ENCODE measurements at places on chromosomes 2 and 18.

GRCh38 chr2:127124426-127124825, 17.5 kb upstream of the BIN1 start:
- DNase-seq = no peak

DNA sequence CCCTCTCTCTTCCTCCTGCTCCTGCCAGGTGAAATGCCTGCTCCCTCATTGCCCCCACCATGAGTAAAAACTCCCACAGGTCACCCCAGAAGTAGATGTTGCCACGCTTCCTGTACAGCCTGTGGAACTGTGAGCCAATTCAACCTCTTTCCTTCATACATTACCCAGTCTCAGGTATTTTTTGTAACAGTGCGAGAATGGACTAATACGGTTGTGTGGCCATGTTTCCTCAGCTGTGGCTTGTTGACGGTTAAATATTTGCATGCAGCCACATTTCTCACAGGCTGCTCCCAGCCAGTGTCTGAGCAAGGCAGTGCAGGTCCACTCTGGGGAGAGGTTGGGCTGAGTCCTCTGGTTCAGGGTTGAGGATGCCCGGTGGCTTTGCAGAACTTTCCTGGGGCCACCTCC, 27.8 kb upstream of the COPS8 start:
- no peak for DNase-seq

DNA sequence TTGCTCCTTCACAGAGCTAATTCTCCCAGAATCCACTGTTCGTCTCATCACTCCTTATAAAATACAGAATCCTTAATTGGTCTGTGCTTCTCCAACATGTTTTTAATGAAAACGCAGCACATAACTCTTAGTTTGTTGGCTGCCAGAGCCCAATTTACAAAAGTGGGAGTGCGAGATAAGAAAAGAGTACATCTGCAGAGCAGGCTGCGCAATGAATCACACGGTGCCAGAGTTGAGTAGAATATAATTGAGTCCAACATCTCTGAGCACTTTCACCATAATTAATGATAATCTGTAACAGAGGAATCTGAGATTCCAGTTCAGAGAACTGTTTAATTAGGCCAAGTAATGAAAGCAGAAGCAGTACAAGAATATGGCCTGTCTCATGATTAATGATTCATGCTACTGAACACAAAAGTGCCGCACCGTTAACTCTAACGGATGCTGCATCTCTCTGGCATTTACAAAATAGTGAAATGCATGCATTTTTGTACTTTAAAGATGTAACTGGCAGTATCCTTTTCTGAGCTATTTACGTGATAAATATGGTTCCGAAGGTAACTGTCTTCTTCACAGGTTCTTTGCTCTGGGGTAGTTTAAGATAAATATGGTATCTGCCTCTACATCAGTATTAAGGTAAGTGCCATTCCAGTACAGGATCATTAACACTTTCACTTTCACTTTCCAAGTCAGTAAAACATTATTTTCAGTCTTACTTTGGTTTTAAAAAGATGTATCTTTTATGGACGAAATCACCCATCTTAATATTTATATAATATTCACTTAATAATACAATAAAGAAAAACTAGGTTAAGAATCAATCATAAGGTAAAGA, 785.6 kb downstream of the NR4A2 start:
- DNase-seq = no peak

GRCh38 chr18:36786686-36787085, 42.1 kb downstream of the TPGS2 start:
- no peak for DNase-seq

- DNase-seq = no peak
Measured at GRCh38 chr18:25408293-25408692, 56.3 kb upstream of the ZNF521 start.

DNA sequence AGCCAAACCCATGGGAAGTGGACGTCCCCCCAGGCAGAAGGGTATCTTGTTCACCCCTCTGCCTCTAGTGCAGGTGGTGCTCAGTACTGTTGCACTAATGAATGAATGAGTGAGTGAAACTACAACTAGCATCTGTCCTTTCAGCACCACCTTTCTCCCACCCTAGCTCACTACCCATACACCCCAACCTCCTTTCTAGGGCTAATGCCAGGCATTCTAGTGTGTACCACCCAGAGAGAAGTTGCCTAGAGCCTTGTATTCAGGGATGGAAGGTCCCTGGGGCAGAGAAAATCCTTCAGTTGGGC, 22.5 kb downstream of the CCT7 start:
- no peak for DNase-seq

- DNase-seq = no peak
Measured at GRCh38 chr2:185436787-185437372, 301.7 kb upstream of the FSIP2 start.

GRCh38 chr2:1642066-1642861, 102.1 kb downstream of the PXDN start:
- no peak for DNase-seq

DNA sequence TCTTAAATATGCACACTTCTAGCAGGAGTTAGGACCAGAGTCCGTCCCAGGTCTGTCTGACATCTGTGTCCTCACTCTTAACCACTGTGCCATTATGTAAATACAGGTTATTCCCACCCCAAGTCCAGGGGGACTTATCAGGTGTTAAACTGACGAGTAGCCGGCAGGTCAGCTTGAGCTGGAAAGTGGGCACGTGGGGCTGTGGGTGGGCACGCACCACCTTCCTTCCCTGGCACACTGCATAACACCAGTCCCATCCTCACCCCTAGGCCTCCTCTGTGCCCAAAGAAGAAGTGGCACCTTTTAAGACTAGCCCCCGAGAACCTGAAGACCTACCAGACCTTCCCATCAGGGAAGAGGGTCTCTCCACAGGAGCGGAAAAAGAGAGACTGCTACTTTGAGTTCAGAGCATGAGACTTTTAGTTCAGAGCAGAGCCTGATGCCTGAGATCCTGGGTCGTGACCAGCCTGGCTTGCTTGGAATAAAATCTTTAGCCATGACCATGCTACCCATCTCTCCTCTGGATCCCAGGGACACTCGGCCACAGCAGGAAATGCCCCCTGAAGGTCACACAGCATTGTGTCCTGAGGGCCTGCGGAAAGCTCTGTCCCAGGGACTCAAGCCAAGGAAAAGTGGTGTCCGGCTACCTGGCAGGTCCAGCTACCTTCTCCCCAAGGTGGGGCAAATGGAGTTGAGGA, 62.0 kb downstream of the CIB4 start:
- no peak for DNase-seq

- peak; percentile 24 for DNase-seq
Measured at GRCh38 chr2:200455958-200456421, 53.9 kb downstream of the KCTD18 start.

DNA sequence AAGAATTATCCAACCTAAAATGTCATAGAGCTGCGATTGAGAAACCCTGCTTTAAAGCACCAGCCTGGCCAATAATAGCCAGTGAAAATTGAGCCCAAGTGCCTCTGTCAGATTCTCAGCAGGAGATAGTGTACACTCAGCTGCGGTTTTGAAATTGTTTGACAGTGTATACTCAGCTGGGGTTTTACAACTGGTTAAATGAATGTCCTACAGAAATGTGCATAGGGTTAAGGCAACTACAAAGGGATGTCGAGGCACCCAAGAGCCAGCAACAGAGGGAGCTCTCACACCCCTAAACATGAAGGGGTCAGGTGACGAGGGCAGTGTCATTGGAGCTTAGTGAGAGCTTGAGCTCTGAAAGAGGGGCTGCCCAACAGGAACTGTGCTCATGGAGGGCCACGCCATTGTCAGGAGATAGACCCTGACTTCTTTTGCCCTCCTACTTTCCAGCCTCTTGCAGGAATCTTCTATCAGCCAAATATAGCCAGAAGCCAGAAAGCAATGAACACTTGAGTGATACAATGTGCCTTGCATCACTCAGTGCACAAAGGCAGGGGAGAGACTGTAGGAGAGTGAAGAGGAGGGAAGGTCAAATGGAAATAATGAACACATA, 15.1 kb downstream of the ACTG2 start:
- peak; percentile 72 for DNase-seq

DNA sequence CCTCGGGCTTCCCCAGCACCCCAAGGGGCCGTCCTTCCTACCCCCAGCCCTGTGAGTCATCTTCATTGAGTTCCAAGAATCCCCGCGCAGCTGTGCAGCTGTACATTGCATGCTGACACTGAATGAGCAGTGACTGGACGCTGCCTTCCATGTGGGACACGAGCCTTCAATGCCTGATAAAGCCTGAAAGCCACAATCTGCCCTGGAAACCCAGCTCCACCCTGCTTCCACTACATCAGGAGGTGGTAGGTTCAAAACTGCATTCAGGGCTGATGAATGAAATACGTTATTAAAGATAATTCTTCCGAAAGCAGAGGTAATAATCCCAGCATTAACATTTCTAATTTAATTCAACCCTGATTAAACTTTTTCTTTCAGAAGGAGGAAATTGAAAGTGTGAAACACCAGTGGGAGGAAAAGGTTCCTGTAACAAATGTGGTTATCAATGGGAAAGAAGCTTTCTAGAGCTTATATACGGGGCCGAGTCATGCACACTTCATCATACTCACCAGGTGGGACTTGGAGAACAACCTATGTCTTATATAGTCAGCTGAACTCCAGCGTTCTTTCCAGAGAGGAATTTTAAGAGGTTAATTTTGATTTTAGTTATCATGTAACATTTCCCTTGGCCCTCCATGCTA, 360.1 kb downstream of the LPIN1 start:
- DNase-seq = no peak

DNA sequence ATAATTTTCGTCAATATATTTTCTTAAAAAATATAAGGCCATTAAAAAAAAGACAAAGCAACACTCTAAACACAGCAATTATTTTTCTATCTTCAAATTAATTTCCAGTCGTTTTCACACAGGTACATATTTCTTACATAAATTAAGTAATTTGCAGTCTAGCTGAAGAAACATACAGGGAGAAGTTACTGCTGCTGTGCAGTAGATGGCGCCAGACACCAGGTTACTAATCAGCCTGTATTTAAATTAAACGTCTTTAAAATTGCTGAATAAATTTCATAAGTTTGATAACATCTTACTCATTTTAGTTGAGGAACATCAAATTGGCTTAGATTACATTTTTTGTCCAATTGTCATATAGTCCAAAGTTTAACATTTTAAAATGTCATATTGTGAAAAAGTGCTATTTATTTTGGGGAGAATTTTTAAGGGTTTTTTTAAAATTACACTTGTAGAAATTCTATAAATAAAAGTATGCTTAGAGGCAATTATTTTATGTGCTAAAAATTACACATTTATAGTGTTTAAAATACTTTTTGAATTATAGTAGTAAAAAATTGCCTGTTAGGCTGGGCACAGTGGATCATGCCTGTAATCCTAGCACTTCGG, 88.4 kb downstream of the PMAIP1 start:
- peak; percentile 64 for DNase-seq

GRCh38 chr18:71951001-71951400, 593.1 kb downstream of the CBLN2 start:
- no peak for DNase-seq

DNA sequence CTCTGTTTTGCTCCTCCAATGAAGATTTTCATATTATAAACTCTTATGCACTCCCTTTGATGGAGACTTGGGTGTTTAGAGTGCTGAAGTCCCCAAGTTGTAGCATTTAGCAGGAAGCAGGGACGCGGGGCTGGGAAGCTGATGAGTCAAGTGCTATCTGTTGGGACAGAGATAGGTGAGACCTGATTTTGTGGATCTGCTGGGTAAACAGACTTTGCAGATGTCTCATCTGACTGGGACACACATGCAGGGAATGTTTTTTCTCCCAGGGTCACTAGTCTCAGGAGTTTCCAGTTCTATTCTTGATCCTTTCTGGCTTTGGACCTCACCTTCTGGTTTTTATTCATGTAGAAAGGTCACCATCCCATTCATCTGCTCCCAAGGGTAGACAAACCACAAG, 79.7 kb upstream of the ACAA2 start:
- DNase-seq = no peak

DNA sequence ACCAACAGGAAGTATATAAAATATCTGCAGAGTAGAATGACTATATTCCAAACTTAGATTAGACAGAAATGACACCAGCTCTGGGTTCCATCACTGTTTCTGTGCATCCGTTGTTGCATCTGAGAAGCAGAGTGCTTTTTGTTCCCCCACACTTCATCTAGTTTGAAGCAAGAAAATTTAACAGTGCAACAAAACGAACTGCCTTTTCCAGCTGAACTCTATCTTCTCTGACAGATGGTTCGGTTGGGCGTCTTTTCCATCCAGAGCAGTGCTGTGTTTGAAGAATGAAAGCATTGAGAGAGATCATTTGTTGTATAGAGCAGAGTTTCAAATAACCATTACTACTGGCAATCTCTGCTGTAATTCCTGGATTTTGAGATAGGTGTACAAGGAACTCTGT, 757.5 kb downstream of the DPP10 start:
- no peak for DNase-seq

- DNase-seq = no peak
Measured at GRCh38 chr2:112794131-112794733, 9.9 kb upstream of the IL1A start.

DNA sequence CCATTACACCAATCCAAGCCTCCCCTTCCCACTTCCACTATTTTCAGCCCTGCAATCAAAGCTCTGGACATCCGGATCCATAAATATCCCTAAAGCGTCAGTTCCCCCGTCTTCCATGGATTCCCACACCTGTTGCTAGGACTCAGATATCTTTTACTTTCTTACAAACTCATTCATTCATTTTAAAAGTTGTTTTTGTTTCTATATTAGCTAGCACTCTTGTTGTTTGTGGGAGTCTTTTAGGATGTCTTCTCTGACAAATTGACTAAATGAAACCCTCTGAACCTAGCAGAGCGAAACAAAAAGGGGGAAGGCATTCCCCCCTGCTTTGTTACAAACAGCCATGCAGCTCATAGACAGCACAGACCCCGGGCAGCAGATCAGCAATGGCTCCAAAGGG, 9.0 kb upstream of the NBAS start:
- no peak for DNase-seq

DNA sequence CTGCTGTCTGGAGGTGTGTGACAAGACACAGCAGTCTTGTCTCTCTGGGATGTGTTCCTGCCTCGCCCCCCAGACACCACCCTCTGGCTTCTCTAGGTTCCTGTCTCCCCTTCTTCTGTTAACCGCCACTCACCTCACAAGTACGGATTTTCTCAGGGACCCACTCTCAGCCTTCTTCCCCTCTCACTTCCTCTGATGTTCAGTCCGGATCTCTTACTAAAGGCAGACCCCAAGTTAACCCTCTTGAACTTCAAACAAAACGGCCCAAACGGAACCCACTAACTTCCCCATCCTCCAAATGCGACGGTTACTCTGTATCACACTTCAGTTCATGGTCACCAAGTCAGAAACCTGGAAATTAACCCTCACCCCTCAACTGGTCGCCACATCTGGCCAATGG, 32.0 kb downstream of the B4GALT6 start:
- DNase-seq = no peak

- no peak for DNase-seq
Measured at GRCh38 chr2:196168181-196168580, 3.2 kb downstream of the STK17B start.

- no peak for DNase-seq
Measured at GRCh38 chr18:60147323-60147722, 225.3 kb downstream of the MC4R start.

Measured in CD4-positive, alpha-beta T cell treated with Interleukin-6 for 4 hours (primary cell).